Lung (tissue), 17 donors: ENCODE measurements at places on chromosomes 12 and 14. TPM values are rescaled to one million over a fixed set of nuclear protein-coding genes. Genes with fewer than 3 reads are reported as not detected.
A peak's percentile ranks its signal among the peaks of the same experiment; 100 is the strongest.

GRCh38 chr14:103548463-103549351 lies 13.8 kb downstream of the BAG5 start:
- H3K27ac ChIP-seq = no peak overlapping the region
- no peaks in the 10 kb centered on the region for H3K27me3 ChIP-seq
- H3K36me3 ChIP-seq = no peaks in the 10 kb centered on the region
- peaks cover 16% of the 10 kb centered on the region for H3K4me1 ChIP-seq
- DNase-seq = no peak
- H3K4me3 ChIP-seq = no peak overlapping the region

DNA sequence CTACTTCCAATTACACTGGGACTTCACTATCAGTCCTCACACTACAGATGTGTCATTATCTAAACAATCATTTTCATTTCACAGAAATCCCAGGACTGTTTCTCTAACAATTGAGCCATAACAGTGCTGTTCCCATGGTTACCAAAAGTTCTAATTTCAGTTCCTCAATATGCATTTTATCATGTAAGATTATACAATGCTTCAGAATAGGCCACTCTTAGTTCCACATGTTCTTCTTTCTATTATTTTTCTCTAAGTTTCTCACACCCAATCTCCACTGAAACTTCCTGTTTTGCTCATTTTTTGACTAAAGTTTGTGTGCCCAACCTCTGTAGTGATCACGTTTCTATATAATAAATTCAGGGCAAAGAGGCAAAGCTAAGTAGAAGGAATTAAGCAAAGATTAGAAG lies 185.8 kb downstream of the DUSP6 start:
- no peaks in the 10 kb centered on the region for H3K27me3 ChIP-seq
- H3K36me3 ChIP-seq = no peaks in the 10 kb centered on the region
- peak; percentile 49 for DNase-seq
- H3K27ac ChIP-seq = peak overlapping the region; percentile 21

The MDGA2 gene
- 3.2 TPM for total RNA-seq

GRCh38 chr12:49189731-49190716 lies 1.1 kb upstream of the TUBA1A start:
- H3K27ac ChIP-seq = no peak overlapping the region
- peaks cover 1% of the 10 kb centered on the region for H3K4me1 ChIP-seq

GRCh38 chr12:71636704-71637115 lies 26.9 kb downstream of the ZFC3H1 start:
- H3K27me3 ChIP-seq = no peaks in the 10 kb centered on the region
- no peak overlapping the region for H3K4me3 ChIP-seq
- H3K36me3 ChIP-seq = peaks cover 58% of the 10 kb centered on the region
- no peaks in the 10 kb centered on the region for H3K4me1 ChIP-seq

DNA sequence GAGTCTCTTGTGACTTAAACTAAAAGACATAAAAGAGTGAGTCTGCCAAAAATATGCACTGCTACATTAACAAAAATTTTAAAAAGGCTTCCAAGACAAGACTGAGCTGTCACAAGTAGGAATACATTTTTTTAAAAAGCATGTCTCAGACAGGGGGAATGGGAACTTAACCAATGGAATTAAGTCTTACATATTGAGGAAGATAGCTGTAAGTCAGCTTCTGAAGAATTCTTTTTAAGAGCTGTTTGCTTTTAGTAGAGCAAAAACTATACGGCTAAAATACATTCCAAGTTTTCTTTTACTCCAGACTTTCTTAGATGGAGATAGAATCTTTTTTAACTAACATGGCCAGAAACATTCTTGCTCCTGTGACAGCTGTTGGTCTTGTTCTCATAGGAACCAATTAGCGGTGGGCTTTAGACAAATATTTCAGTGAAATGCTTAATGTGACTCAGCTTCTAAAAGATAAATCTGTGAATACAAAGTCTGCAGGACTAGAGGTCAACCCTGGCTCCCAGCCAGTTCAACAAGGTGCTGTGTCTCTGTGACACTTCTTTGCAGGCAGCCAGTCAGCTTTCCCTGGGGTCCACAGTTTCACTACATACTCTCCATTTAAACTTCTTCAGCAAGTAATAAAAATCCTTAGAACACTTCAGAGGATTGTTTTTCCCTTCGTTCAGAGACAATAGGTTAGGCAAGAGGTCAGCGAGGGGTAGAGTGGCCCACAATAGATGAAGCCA lies 187.6 kb downstream of the NAV3 start:
- H3K36me3 ChIP-seq = no peaks in the 10 kb centered on the region
- no peak overlapping the region for H3K27ac ChIP-seq
- no peak overlapping the region for H3K4me3 ChIP-seq
- no peaks in the 10 kb centered on the region for H3K27me3 ChIP-seq
- DNase-seq = peak; percentile 55

- no peak overlapping the region for H3K27ac ChIP-seq
- DNase-seq = peak; percentile 43
- no peaks in the 10 kb centered on the region for H3K27me3 ChIP-seq
- H3K4me3 ChIP-seq = no peak overlapping the region
- no peaks in the 10 kb centered on the region for H3K36me3 ChIP-seq
Observed at GRCh38 chr14:88931321-88932110, 107.1 kb downstream of the TTC8 start.

The PROX2 gene
- total RNA-seq = not detected
